CD4-positive, alpha-beta T cell (primary cell): ENCODE measurements at places on chromosomes 16 and 17. TPM values are rescaled to one million over a fixed set of nuclear protein-coding genes. Genes with fewer than 3 reads are reported as not detected.

DNA sequence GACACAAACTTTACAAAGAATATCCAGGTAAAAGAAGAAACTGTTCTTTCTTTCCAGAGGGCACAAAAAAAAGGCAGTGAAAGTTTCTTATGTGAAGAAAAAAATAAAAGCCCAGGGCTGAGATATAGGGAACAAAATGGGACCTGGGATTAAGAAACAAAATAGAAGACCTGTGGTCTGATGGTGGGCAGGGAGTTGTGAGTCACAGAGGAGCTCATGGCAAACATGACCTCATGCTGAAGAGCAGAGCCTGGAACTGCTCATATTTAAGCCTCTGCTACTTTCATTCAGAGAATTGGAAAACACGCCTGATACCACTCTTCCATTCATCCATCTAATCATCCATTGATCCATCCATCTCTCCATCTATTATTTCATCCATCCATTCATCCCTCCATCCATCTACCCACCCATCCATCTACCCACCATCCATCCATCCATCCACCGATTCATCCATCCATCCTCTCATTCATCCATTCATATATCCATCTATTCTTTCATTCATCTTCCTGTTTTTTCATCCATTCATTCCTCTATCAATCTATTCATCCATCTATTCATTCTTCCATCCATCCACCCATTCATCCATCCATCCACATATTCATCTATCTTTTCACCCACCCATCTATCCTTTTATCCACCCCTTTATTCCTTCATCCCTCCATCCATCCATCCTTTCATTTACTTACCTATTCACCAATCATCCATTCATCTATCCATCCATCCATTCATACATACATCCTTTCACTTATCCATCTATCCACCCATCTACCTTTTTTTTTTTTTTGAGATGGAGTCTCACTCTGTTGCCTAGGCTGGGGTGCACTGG lies 30.0 kb downstream of the WFDC1 start:
- H3K4me3 ChIP-seq: no peak overlapping the region
- H3K4me1 ChIP-seq: no peaks in the 10 kb centered on the region
- no peaks in the 10 kb centered on the region for H3K27me3 ChIP-seq
- H3K36me3 ChIP-seq: no peaks in the 10 kb centered on the region
- DNase-seq: no peak

- H3K27me3 ChIP-seq: no peaks in the 10 kb centered on the region
- no peaks in the 10 kb centered on the region for H3K4me1 ChIP-seq
- no peak overlapping the region for H3K27ac ChIP-seq
- peaks cover 19% of the 10 kb centered on the region for H3K36me3 ChIP-seq
- DNase-seq: no peak
These were observed 72.6 kb downstream of the CLEC16A start for GRCh38 chr16:11016993-11017392.

- DNase-seq: no peak
- H3K27me3 ChIP-seq: no peaks in the 10 kb centered on the region
- H3K36me3 ChIP-seq: no peaks in the 10 kb centered on the region
- no peak overlapping the region for H3K27ac ChIP-seq
- H3K4me3 ChIP-seq: no peak overlapping the region
These were observed 123.0 kb downstream of the C16orf95 start for GRCh38 chr16:87194172-87194571.

DNA sequence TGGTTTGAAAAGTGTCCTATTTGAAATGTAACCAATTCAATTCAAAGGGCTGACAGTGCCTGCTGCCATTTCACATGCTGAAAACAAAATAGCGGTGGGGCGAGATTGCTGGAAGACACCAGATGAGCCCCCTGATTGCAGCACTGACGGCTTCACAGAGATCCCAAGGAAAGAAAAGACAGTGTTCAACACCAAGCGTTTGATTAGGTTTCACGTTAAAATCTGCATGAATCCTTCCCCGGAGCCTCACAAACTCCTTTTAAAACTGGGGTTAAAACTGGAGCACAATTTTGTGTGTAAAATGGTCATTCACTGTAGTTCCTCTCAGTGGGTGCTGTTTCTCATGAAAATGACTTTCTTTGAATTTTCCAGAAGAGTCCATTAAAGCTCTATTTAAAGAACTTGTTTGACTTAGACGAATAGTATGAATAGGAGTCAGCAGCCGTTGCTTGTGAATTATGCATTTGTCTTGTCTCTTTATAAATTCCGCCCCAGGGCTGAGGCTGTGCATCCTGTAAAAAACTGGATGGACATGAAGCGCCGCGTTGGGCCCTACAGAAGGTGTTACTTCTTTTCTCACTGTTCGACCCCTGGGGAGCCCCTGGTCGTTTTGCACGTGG lies 8.8 kb downstream of the MLYCD start:
- no peaks in the 10 kb centered on the region for H3K27me3 ChIP-seq
- no peaks in the 10 kb centered on the region for H3K4me1 ChIP-seq
- DNase-seq: no peak
- H3K36me3 ChIP-seq: peaks cover 51% of the 10 kb centered on the region
- no peak overlapping the region for H3K4me3 ChIP-seq

DNA sequence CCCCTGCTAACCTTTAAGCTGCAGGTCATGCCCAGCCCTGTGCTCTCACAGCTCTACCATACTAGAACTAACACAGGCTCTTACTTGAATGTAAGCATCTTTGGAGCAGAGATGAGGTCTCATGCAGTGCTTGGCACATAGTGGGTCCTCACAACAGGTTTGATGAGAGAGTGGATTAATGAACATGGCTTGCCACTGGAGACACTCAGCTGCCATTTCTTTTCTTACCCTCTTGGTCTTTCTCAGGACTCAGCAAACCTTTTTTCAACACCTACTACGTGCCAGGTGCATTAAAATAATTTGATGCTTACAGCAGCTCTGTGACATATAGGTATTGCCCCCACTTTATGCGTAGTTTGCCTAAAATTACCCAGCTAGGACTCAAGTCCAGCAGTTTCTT lies 133.2 kb downstream of the MSI2 start:
- no peaks in the 10 kb centered on the region for H3K4me1 ChIP-seq
- no peak for DNase-seq
- H3K4me3 ChIP-seq: no peak overlapping the region
- H3K27me3 ChIP-seq: no peaks in the 10 kb centered on the region

GRCh38 chr17:6639586-6640535 lies 650 bp downstream of the KIAA0753 start:
- H3K4me1 ChIP-seq: peaks cover 38% of the 10 kb centered on the region
- H3K27me3 ChIP-seq: no peaks in the 10 kb centered on the region
- peaks cover 23% of the 10 kb centered on the region for H3K36me3 ChIP-seq
- peak overlapping the region; percentile 98 for H3K4me3 ChIP-seq

DNA sequence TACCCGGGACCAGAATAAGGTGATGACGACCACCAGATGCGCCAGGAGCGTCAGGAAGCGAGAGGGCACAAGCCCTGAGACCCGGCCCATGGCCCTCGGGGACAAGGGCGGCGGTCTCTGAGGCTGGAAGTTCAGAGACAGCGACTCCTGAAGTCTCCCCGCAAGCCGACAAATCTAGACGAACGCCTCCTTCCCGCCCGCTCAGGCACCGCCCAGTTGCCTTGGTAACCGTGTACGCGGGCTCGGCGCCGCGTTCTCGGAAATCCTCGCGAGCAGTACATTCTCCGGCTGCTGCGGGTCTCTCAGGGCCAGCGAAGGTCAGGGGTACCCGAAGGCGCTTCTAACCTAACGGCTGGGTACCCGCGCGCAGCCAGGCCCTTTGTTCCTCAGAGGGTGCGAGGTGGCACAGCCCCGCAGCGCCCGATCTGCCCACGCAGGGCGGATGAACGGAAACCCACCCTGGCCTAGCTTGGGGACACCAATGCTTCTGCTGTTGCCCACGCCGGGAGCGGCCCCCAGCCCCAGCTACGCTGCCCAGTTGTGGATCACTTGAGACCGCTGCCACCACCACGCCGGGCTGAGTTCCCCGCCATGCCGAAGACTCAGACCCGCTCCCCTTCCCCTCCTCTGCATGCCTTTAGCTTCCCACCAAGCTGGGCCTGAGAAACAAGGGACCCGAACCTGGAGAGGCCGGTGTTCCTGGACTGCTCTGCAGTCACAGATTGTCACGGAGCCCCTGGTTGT lies at the start of gene TMEM107:
TSS of gene TMEM107 (minus strand) at position 184 of the 744 bp plus-strand sequence. CDS start at position 90, 94 bp downstream.
- peaks cover 48% of the 10 kb centered on the region for H3K4me1 ChIP-seq
- no peaks in the 10 kb centered on the region for H3K36me3 ChIP-seq
- peak; percentile 80 for DNase-seq
- H3K4me3 ChIP-seq: peak within 1 kb of the TSS; percentile 70
- H3K27ac ChIP-seq: peak within 1 kb of the TSS; percentile 79
- H3K27me3 ChIP-seq: no peaks in the 10 kb centered on the region

Gene SEPTIN12
- total RNA-seq: not detected
